ENCODE measurements at places on chromosomes 5 and 9. TPM values are rescaled to one million over a fixed set of nuclear protein-coding genes. Genes with fewer than 3 reads are reported as not detected.

GRCh38 chr5:152104211-152104610 lies 179.6 kb upstream of the GLRA1 start:
- no peak for DNase-seq

- DNase-seq = no peak
These were observed 123.5 kb downstream of the SMARCA2 start for GRCh38 chr9:2138646-2139045.

DNA sequence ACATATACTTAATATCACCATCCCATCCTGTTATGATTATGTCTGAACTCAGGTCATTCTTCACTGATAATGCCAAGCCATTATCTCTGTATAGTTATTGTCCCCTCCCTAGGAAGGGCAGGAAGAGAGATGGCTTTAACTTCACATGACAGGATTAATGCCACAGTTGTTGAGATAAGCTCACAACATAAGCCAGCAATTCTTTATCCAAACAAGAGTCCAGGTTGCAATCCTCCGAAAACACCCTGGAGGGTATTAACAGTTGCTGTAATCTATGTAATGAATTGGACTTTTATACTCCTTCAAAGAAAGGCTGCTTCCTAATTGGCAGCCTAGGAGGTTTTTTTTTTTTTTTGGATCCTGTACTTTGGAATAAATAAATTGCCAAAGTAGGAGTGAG lies 779.4 kb downstream of the SEMA5A start:
- DNase-seq = no peak

The FOXD4L3 gene
- total RNA-seq = not detected

DNA sequence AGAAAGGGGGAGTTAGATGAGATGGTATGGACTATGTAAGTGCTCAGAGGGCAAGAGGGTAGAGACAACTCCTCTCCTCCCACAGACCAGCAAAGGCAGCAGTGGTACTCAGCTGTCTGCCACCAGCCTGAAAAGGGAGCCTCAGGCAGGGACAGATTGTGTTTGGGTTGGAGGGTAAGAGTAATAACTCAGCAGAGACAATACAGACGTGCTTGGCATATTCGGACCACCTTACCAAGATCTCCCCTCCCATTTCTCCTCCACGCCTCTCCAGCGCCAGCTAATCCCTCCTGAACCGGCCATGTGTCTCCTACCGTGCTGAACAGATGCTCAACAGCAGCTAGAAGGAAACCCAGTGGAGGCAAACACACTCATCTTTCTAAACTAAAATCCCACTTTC lies 180.8 kb downstream of the ASTN2 start:
- DNase-seq = no peak

DNA sequence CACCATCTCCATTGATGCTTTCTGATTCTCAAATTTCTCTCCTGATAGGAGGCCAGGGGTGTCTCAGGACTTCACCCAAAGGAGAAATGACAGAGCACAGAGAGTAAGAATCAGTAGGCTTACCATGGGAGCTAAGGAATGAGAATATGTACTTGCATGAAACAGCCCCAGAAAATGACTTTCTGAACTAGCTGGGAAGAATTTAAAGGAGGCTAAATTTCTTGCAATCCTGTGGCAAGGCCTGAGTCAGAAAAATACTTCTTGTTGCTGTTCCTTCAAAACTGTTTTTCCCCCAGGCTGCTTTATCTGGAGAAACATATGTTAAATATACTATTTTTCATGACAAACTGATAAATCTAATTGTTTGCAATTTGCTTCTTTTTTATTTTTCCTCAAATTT lies 53.4 kb upstream of the FBXL7 start:
- no peak for DNase-seq

- DNase-seq = no peak
These were observed 141.4 kb downstream of the EBF1 start for GRCh38 chr5:158958021-158958994.

DNA sequence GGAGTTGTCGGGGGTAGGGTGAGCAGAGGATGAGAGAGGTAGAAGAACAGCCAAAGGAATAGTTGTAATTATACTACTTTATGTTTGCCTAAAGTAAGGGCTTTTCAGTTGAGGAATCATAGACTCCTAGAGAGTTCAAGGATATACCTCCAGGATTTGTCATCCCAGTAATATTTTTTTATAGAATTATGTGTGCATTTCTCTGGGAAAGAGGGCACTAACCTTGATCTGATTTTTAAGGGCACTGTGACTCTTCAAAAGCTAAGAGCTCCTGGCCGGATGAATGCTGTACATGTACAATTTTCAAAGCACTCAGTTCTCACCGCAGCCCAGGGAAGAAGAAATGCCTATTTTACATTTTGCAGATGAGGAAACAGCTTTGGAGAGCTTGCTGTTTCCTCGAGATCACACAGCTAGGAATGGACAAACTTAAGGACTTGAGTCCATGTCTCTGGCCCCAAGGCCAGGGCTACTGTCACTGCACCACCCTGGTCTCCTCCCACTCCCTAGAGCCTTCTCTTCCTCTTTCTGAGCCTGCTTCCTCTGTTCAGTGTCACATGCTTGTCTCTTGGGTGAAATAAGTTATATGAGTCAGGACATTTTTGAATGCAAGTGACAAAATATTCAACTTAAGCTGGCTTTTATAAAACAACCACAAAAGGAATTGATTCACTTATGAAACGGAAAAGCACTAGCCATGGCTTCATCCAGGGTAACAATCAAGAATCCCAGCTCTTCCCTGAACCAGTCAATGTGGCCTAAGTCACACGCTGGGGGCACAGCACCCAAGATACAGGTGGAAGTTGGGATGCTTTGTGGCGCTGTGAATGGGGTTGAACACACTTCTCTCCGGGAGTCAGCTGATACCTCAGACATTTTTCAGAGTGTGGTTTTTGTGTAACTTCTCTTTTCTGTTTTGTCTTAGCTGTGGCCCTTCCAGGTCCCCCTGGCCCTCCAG lies 45.7 kb upstream of the TGFBR1 start:
- no peak for DNase-seq

DNA sequence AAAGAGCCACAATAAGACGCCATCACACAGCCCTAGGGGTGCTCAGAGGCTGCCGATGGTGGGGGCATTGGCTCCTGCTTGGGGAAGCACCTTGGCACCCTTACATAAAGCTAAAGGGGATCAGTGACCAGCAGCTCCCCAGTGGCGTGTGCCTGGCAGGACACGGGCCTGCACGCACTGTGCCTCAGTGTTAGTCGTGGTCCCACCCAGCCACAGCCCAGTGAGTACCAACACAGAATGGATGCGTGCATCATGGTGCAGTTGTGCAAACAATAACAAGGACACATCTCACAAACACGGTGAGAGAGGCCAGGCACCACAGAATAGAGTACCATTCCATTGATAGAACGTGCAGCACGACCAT lies 103.2 kb downstream of the WNK2 start:
- no peak for DNase-seq

DNA sequence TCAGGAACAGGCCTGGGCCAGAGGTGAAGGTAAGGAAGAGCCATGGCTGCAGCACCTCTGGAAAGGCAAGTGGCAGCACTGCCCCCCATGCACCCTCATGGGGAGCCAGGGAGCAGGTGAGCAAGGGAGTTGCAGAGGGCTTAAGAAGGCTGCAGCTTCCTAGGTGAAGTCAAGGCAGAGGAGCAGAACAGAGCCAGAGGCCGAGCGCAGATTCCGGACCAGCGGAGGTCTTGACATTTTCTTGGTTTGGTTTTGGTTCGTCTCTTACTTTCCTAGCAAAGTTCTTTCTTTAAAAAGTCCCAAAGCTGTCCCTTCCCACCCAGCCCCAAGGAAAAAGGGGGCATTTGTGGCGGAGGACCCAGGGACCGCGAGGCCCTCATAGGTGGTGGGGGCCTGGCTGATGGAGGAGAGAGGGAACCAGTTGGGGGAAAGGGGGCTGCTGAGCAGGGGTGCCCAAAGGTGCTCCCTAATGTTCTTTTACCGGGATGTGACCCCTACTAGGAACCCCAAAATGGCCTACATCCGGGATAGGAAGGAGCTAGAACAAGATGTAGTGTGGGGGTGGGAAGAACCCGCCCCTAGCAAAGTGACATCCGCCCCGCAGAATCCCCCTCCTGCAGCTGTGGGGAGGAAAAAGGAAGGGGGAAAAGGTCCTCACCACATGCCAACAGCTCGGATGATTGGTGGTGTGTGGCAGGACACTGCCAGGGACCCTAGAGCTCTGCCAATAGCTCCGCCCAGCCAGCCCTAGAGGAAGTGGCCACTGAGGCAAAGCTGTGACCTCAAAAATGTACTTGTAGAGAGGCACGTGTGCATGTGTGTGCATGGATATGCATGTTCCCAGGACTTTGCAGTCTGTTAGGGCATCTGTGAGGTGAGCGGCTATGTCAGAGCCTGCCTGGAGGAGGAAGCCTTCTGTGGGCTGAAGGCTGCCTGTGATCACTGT lies 914 bp upstream of the CD72 start:
- no peak for DNase-seq

- DNase-seq = no peak
These were observed 33.7 kb downstream of the ANKRD31 start for GRCh38 chr5:75202935-75203334.

DNA sequence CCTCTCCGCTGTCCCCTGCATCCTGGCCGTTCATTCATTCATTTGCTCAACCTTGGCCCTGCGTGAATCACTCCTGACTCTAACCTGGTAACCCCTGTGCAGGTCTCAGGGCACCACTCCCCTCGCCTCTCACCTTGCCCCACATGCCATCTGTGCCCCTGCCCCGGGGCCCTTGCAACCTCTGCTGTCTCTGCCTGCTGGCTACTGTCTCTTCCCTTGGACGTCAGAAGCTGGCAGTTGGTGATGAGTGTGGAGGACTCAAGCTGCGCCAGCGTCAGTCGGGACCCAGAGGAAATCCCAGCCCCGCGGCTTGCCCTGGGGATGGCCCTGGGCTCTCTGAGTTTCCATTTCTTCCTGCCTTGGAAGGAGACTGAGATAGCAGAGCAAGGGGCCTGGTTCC lies 154.9 kb downstream of the OLFM1 start:
- no peak for DNase-seq

The CCNH gene
- total RNA-seq = 52.6 TPM

The CARTPT gene
- not detected for total RNA-seq
